Stomach (tissue), 19 donors: ENCODE measurements at places on chromosomes 6 and 20. TPM values are rescaled to one million over a fixed set of nuclear protein-coding genes. Genes with fewer than 3 reads are reported as not detected.

GRCh38 chr6:138484018-138484731, 15.1 kb downstream of the NHSL1 start:
- H3K27me3 ChIP-seq, result no peaks in the 10 kb centered on the region
- no peak overlapping the region for H3K4me3 ChIP-seq
- no peaks in the 10 kb centered on the region for H3K36me3 ChIP-seq
- H3K4me1 ChIP-seq, result peaks cover 4% of the 10 kb centered on the region
- no peak overlapping the region for H3K27ac ChIP-seq
- no peak for DNase-seq

- no peaks in the 10 kb centered on the region for H3K27me3 ChIP-seq
- DNase-seq, result peak; percentile 88
These were observed 22.6 kb upstream of the SH3BGRL2 start for GRCh38 chr6:79608334-79609224.

- H3K4me1 ChIP-seq, result no peaks in the 10 kb centered on the region
- H3K4me3 ChIP-seq, result no peak overlapping the region
- no peaks in the 10 kb centered on the region for H3K27me3 ChIP-seq
- no peaks in the 10 kb centered on the region for H3K36me3 ChIP-seq
These were observed 48.5 kb downstream of the FNDC1 start for GRCh38 chr6:159217595-159218275.

KATNA1 gene
- 29.6 TPM for total RNA-seq

TSPO2 gene
- not detected for total RNA-seq

CLIC5 gene
- 9.6 TPM for total RNA-seq

DNA sequence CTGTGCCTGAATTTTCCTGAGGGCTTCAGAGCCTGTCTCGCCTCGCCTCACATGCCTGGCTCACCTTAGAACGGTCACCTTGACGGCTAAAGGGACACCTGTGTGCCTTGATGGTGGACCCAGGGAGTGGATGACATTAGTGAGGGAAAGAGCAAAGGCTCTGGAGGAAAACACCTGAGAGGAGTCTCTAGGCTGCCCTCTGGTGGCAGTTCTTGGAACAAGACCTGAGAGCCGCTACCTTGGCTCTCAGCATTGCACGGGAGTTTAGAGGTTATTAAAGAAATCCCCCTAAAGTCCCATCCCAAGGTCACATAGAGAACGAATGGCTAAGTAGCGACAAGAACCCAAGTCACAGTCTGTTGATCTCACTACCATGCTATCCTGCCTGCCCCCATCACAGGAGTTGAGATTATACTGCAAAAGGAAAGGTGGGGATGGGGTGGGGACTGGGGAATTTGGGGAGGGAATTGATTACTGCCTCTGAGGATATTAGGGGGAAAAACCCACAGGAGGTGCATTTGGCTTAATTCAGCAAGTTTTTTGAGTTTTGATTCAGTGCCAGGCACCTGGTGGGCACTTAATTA, 7.9 kb upstream of the CDSN start:
- H3K27ac ChIP-seq, result no peak overlapping the region
- H3K36me3 ChIP-seq, result no peaks in the 10 kb centered on the region
- no peak overlapping the region for H3K4me3 ChIP-seq
- peaks cover 14% of the 10 kb centered on the region for H3K4me1 ChIP-seq
- DNase-seq, result peak; percentile 84

PRSS35 gene
- total RNA-seq, result not detected

DNA sequence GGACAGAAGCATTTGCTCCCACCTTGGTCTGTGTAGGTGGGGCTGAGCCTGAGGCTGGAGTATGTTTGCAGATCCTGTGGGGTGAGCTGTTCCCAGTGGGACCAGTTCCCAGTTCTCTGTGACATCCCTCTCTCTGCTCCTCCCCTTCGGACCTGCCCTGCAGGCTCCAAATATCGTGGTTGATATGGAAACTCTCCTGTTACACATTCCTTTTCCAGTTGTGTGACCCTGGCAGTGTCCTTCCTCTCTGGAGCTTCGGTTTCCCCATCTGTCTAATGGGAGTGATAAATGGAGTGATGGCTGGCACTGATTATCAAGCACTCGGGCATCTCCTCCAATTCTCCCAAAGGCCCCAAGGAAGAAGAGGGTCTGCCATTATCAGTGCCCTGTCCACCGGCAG, 15.7 kb upstream of the TGM2 start:
- no peak overlapping the region for H3K27ac ChIP-seq
- no peak overlapping the region for H3K4me3 ChIP-seq
- H3K36me3 ChIP-seq, result no peaks in the 10 kb centered on the region
- H3K4me1 ChIP-seq, result no peaks in the 10 kb centered on the region

- H3K4me3 ChIP-seq, result no peak overlapping the region
- H3K36me3 ChIP-seq, result no peaks in the 10 kb centered on the region
- no peak overlapping the region for H3K27ac ChIP-seq
- no peaks in the 10 kb centered on the region for H3K27me3 ChIP-seq
- DNase-seq, result no peak
These were observed 98.4 kb downstream of the CDKAL1 start for GRCh38 chr6:20632696-20633095.

TMEM244 gene
- not detected for total RNA-seq

DNA sequence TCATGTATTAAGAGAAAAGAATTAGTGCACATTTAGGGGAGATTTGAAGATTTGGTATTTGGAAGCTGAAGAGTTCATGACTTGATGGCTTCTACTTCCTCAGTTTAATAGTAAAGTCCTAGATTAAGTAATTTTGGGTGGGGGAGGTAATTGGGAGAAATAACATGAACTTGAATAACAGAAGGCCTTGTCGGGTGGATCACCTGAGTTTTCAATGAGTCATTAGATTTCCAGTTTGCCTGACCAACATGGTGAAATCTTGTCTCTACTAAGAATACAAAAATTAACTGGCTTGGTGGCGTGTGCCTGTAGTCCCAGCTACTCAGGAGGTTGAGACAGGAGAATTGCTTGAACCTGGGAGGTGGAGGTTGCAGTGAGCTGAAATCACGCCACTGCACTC, 181.0 kb downstream of the GJA1 start:
- no peak overlapping the region for H3K4me3 ChIP-seq
- H3K27me3 ChIP-seq, result no peaks in the 10 kb centered on the region

- no peak overlapping the region for H3K4me3 ChIP-seq
- no peak overlapping the region for H3K27ac ChIP-seq
- no peak for DNase-seq
- H3K27me3 ChIP-seq, result no peaks in the 10 kb centered on the region
- H3K36me3 ChIP-seq, result no peaks in the 10 kb centered on the region
These were observed 28.8 kb upstream of the LIN28B start for GRCh38 chr6:104928141-104928540.

HNF4A gene
- total RNA-seq, result 10.3 TPM

SNX9 gene
- total RNA-seq, result 26.3 TPM

SPATS1 gene
- total RNA-seq, result not detected

DNA sequence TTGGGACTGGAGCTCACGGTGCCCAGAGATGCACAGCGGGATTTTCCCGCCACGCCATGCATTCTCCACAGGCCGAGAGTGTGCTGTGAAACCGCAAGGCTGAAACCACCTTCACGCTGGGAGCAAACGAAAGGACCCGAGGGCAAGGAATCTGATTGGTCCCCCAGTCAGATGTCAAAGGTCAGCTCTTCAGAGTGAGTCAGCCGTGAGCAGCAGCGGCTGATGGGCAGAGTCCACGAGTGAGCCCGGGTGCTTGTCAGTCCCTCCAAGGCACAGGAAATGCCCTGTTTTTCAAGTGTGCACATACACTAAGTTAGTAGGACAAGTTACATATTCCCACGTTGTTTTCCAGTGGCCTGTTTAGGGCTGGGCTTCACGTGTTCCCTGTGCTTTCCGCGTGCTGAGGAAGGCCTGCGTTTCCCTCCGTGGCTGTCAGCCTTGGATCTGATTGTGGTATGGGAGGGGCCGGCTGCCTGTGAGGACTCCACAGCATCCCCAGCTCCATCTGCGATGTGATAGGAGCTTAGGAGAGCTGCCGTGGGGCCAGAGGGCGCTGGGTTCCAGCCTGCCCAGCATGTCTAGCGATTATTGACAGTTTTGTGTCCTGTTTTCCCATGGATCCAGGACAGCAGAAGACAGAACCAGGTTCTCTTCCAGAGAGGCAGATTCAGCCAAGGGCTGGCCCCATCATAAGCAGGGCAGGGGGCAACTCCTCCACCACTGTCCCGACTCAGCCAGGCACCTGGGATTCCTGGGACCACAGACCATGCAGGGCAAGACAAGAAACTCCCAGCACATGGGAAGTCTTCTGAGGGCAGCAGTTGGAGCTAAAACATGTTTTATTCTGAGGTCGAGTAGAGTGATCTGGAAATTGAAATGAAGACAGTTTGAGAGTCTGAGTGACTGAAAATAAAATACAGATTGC, 38.2 kb upstream of the FRMD1 start:
- no peak overlapping the region for H3K27ac ChIP-seq
- no peaks in the 10 kb centered on the region for H3K27me3 ChIP-seq
- no peak for DNase-seq
- H3K4me1 ChIP-seq, result no peaks in the 10 kb centered on the region
- no peaks in the 10 kb centered on the region for H3K36me3 ChIP-seq

- no peak overlapping the region for H3K4me3 ChIP-seq
- no peaks in the 10 kb centered on the region for H3K4me1 ChIP-seq
- H3K36me3 ChIP-seq, result no peaks in the 10 kb centered on the region
- no peak overlapping the region for H3K27ac ChIP-seq
- DNase-seq, result no peak
These were observed 232.5 kb upstream of the TAB2 start for GRCh38 chr6:149084808-149085556.

GRCh38 chr20:848193-848592, 14.7 kb downstream of the FAM110A start:
- peaks cover 28% of the 10 kb centered on the region for H3K4me1 ChIP-seq
- H3K27ac ChIP-seq, result no peak overlapping the region
- DNase-seq, result no peak
- no peaks in the 10 kb centered on the region for H3K36me3 ChIP-seq
- no peaks in the 10 kb centered on the region for H3K27me3 ChIP-seq

GRCh38 chr20:31869942-31870725, at the start of the genes DUSP15 and TTLL9:
TSS of gene DUSP15 (minus strand) at chr20:31870527. CDS start at chr20:31870337, 190 bp downstream.
TSS of gene TTLL9 (plus strand) at chr20:31870634. CDS start at chr20:31871127, 493 bp downstream.
- H3K4me1 ChIP-seq, result peaks cover 6% of the 10 kb centered on the region
- H3K27me3 ChIP-seq, result peaks cover 20% of the 10 kb centered on the region
- peak within 1 kb of the TSS; percentile 69 for H3K27ac ChIP-seq
- peak; percentile 78 for DNase-seq
- H3K4me3 ChIP-seq, result peak within 1 kb of the TSS; percentile 60
- no peaks in the 10 kb centered on the region for H3K36me3 ChIP-seq

DNA sequence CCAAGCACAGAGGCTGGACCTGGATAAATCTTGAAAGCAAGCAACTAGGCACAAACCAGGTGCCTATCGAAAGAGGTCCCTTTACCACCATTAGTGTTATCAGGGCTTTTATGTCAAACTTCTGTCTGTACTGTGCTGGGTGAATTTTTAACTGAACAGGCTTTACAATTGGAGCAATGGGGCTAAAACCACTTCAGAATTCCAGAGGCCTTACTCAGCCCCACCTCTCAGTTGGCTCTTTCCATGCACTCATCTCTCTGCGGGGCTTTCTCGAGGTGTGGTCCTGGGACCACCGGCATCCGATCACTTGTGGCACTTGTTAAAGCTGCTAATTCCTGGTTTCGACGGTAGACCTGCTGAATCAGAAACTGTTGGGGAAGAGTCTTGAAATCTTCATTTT, 232.5 kb downstream of the SOX4 start:
- no peaks in the 10 kb centered on the region for H3K27me3 ChIP-seq
- no peak overlapping the region for H3K27ac ChIP-seq
- DNase-seq, result no peak
- no peaks in the 10 kb centered on the region for H3K4me1 ChIP-seq
- H3K36me3 ChIP-seq, result no peaks in the 10 kb centered on the region
- H3K4me3 ChIP-seq, result no peak overlapping the region

- peak; percentile 77 for DNase-seq
- H3K27ac ChIP-seq, result no peak overlapping the region
- peaks cover 18% of the 10 kb centered on the region for H3K4me1 ChIP-seq
- no peak overlapping the region for H3K4me3 ChIP-seq
- H3K27me3 ChIP-seq, result no peaks in the 10 kb centered on the region
These were observed 65.9 kb downstream of the PTPN1 start for GRCh38 chr20:50575865-50576720.

TENT5A gene
- 19.9 TPM for total RNA-seq

TMEM74B gene
- 0.73 TPM for total RNA-seq

MYL9 gene
- 532 TPM for total RNA-seq
